ENCODE measurements at places on chromosomes 4 and X.

DNA sequence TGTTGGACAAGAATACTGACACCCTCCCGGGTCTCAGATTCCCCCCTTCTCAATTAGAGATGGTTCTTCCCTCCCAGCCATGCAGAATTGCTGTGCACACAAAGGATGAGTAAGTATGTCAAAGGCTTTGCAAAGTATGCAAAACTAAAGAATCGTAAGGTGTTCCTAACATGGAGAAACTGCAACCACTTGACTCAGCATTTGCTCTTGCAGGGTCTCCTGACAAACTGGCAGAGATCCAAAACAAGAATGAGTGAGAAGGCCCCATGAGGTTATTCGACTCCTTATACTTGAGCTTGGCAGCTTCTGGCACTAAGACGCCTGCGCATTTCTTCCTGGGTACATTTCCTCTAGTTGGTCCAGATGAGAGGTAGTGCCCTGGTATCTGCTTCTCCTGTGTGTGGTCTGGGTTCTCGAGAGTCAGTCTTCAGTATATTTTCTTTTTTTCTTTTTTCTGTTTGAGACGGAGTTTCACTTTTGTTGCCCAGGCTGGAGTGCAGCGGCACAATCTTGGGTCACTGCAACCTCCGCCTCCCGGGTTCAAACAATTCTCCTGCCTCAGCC lies 8.2 kb downstream of the FAM184B start:
- DNase-seq = no peak

- no peak for DNase-seq
These were observed 60.4 kb downstream of the SORCS2 start for GRCh38 chr4:7252510-7253340.

- no peak for DNase-seq
These were observed 199.5 kb upstream of the UGT8 start for GRCh38 chr4:114399105-114399504.

DNA sequence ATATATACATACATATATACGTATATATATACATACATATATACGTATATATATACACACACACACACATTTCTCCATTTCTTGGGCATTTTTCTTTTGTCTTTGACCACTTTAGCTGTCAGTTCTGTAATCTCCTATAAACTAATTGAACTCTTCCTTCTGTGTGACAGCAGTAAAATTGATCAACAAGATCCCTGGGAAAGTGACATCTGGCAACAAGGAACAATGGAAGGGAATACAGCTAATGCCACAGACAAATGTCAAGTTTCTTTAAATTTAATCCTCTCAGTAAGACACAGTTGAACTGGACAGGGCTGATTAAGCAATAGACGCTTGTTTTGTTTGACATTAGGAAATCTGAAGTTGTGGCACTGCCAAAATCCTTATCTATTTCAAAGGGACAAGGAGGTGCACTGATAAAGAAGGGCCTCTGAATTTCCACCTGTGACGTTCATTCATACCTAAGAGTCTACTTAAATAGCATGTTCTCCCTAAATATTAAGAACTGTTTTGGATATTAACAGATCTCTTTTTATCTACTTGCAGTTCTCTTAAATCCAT lies 126.9 kb downstream of the RNF150 start:
- no peak for DNase-seq

- no peak for DNase-seq
These were observed 1112.1 kb upstream of the PRKX start for GRCh38 chrX:4825550-4825949.
